Globus pallidus (tissue), 1 donor: ENCODE measurements at places on chromosomes 12 and 14.
A peak's percentile ranks its signal among the peaks of the same experiment; 100 is the strongest.

DNA sequence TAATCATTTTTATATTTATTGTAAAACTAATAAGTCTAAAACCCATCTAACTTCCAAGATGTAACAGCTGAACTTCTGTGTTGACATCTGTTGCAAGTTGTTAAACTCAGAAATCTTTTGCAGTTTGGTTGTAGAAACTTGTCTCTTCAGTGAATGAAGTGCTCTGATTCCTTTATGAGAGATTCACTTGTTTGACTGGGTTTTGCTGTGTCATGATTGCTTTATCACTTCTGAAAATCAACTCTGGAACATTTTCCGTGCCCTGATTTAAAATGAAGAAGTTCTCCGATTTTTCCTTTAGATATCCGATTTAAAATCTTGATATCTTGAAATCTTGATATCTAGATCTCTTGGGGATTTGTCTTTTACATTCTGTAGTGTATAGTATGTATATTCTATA is 65.1 kb downstream of the DIP2B start:
- DNase-seq: peak; percentile 60

DNA sequence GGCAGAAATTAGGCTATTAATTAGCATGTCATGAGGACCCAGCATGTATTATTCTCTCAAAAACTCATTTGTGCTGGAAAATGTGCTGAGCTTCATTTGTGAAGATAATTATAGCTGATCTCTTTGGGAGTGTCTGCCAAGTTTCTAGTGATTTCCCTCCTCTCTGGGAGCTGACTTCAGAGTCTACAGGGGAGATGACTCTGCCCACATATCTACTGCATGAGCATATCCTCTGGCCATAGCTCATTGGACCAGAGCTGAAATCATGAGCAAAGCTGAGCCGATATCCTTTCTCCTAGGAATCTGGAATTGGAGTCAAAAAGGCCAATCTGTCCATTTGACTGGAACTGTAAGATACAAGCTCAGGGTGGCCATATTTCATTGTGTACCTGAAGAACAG is 5.9 kb downstream of the CCDC198 start:
- DNase-seq: no peak

- no peak for DNase-seq
Measured at GRCh38 chr14:61479746-61480502, 158.5 kb downstream of the PRKCH start.

GRCh38 chr14:72916174-72916573 is 10.1 kb upstream of the DCAF4 start:
- DNase-seq: no peak

DNA sequence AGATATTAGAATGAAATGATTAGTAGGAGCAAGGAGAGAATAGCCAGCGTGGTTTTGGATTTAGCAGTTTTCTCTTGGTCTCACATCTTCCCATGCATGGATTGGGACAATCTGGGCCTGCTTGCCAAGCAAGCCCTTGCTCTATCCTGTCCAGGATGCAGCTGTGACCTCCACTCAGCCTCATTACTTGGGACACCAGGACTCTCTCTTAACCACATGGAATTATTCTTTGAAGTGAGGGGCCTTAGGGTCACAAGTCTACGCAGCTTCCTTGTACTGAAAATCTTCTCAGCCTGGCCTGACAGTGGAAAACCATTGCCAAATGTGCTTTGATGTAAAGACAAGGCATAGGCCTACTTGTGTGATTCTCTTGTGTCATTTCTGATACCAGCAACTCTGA is 28.0 kb upstream of the DCN start:
- no peak for DNase-seq

GRCh38 chr14:74858022-74858421 is 17.9 kb downstream of the PROX2 start:
- DNase-seq: no peak

DNA sequence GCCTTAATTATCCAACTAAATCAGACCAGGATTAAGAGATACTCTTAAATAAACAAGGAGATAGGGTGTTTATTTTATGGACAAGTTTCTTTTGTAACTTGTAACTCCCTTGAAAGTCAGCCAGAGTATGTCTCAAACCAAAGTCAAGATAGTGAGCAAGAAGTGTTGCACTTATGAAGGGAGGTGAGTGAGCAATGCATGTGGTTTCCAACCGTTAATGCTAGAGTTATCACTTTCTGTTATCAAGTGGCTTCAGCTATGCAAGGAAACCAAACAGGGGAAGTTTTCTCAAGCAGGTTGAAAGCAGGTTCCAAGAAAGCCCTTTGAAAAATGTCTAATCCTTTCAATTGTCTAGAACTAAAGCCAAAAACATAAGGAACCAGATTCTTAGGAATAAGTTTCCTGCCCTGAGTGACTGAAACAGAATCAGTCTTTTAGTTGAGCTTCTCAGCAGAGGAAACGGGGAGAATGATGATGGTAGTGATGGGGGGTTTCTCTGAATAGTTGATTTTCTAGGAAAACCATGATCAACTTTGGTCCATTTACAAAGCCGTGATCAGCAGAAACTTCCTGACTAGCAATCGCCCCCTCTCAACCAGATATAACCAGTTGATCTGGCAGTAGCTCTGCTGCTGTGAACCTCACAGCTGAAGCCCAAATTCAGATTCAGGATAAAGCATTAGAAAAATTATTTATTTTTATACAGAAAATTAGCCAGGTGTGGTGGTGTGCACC is 128.4 kb downstream of the DAD1 start:
- DNase-seq: no peak

DNA sequence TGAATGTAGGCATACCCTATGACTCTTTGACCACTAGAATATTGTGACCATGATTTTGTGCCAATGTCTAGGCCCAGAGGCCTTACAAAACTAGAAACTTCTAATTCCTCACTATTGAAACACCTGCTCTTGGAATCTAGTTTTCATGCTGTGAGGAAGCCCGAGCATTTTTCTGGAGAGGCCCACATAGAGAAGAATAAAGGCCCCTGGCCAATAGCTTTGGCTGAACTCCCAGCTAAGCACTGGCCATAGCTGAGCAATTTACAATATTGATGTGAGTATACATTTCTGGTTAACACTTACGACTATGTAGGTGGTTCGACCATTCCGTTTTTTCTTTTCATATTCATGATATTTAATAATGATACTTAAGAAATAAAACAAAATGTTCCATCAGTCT is 190.3 kb downstream of the KCNH5 start:
- no peak for DNase-seq

DNA sequence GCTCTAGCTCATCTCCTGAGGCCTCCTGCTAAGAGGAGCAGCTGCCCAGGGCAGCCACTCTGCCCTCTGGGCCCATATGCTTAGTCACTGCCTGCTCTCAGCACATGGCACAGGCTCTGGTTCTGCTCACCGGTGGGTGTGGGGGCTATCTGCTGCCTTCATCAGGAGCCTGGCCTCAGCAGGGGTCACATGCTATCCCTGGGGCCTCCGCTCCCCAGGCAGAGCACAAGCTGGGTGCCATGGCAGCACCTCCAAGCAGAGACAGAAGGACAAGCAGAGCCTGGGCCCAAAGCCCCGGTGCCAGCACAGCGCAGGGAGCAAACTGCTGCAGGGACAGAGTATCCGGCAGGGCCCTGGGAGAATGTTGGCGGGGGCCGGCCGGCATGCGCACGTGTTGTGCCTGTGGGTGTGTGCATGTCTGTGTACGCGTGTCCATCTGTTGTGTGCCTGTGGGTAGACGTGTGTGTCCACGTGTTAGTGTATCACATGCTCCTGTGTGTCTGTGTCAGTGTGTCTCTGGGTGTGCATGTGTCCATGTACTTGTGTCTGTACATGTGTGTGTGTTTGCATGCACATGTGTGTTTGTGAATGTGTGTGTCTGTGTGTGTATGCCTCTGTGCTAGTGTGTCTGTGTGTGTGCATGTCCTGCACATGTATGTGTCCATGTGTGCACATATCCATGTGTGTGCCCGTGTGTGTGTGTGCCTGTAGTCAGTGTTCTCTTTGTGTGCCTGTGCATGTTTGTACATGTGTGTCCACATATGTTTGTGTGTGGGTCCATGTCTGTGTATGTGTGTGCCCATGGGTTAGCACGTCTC is 326.9 kb downstream of the TMEM121 start:
- DNase-seq: no peak

GRCh38 chr12:94198872-94199271 is 50.5 kb downstream of the PLXNC1 start:
- DNase-seq: no peak

- DNase-seq: no peak
Measured at GRCh38 chr14:64656986-64657385, 47.2 kb upstream of the PLEKHG3 start.

DNA sequence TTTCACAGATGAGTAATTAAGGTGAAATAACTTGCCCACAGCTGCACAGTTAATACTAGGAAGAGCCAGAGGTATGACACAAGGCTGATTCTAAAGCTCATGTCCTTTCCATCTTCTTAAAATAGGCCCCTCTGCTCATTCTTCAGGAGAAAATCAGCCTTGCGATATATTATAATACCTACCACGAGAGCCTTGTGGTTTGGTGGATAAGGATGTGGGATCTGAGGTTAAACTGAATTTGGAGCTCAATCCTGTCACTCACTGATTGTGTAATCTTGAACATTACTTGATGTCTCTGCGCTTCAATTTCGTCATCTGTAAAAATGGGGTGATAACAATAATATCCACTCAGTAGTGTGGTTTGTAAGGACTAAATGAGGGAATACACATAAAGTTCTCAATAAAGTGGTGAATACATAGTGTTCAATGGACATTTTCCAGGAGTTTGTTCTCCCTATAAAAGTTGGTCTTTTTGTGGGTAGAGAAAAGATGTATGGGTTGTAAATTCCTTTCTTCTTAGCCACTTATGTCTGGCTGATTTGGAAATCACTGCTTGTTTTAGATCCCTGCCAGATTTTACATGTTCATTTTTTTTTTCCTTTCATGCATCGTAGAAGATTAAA is 25.1 kb upstream of the ATP2B1 start:
- DNase-seq: no peak

DNA sequence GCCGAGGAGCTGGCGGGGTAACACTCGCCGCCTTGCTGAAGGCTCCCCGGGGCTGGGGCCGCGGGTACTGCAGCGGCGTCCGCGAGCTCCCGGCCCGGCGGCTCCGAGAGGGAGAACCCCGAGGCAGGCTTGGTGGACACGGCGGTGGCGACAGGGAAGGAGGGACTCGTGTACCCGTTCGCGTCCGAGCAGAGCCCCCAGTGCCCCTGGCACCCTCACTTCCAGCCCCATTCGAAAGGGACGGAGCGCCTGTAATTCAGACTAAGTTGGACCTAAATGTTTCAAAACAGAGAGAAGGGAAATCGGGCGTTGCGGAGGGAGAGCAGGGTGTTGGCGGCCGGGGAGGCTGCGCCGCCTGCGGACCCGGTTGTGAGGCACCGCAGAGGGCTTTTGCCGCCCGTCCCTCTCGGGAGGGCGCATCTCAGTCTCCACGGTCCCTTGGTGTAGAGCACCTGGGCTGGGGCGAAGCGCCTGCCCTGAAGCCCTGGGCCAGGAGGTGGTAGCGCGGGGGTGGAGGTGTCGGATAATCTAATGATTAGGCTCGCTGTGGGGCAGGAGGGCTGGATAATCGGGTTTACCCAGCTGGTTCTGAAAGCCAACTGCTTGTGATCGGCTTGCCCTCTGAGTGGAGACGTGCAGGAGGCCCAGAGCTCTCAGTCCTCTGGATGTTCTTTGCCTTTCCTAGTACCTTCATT is 771 bp downstream of the DAAM1 start:
- peak; percentile 18 for DNase-seq

GRCh38 chr12:95951515-95951914 is 8.4 kb downstream of the AMDHD1 start:
- no peak for DNase-seq

- DNase-seq: no peak
Measured at GRCh38 chr14:103698380-103699260, 16.6 kb downstream of the XRCC3 start.

DNA sequence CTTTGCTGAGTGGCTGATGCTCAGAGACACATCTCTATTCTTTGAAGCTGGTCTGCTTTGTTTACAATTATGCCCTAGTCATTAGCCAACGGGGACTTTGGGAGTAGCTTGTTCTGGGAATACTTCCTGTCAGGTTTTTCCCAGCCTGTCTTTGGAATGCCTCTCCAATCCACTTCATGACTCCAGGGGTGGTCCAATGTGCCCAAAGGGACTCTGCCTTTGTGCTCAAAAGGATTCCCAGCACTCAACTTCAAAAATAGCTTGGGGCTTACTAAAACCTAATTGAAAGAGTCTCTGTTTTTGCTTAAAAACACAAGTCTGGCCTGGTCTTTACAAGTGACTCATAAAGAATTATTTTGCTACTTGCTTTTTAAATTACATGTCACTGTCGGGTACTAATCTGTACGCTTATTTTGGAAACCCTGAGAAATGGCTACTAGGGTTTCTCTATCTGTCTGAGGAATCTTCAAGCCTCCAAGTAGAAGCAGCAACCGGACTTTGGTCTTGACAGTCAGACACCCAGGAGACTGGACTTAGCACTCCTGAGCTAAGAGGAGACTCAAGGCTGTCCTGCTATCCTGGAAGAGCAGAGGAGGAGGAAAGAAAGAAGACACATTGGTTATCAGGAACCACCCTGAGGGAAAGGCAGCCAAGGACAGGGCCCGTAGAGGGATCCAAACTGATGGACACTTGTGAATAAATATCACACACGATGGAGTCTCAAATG is 20.7 kb downstream of the PHLDA1 start:
- no peak for DNase-seq

- DNase-seq: peak; percentile 79
Measured at GRCh38 chr14:22852940-22853767, 16.8 kb downstream of the MMP14 start.

- peak; percentile 59 for DNase-seq
Measured at GRCh38 chr14:70317969-70318634, 41.4 kb downstream of the COX16 start.

- no peak for DNase-seq
Measured at GRCh38 chr14:68819260-68819691, 26.4 kb upstream of the ZFP36L1 start.

GRCh38 chr14:59355091-59355490 is 110.1 kb downstream of the GPR135 start:
- DNase-seq: no peak

GRCh38 chr12:20805921-20806320 is 4.6 kb upstream of the SLCO1B3 start:
- DNase-seq: no peak

- no peak for DNase-seq
Measured at GRCh38 chr14:61841145-61841544, 78.9 kb downstream of the SNAPC1 start.

- DNase-seq: no peak
Measured at GRCh38 chr12:128083132-128083729, 183.7 kb upstream of the TMEM132C start.
